ENCODE measurements at places on chromosomes 1 and 21.

- DNase-seq: no peak
Measured at GRCh38 chr21:14602382-14602958, 56.4 kb upstream of the SAMSN1 start.

- DNase-seq: no peak
Measured at GRCh38 chr1:182972829-182973228, 19.9 kb upstream of the SHCBP1L start.

DNA sequence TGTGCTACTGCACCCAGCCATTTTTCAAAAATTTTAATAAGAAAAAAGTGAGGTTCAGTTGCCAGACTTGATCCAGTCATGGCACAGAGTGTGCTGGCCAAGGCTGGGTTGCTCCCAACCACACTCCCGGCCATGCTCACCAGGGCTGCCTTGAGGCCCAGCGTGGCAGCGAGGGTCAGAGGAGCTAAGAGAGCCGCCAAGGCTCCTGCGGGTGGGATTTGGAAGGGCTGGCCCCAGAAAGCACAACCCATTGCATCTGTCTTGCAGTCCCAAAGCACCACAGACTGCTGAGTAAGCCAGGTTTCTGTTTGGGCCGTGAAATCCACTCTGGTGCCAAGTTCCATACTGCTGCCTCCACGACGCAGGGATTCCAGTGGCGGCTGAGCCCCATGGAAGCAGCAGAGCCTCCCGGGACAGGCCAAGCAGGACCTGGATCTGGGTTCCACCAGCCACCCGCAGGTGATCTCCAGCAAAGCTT, 22.6 kb downstream of the ZBTB17 start:
- DNase-seq: no peak

DNA sequence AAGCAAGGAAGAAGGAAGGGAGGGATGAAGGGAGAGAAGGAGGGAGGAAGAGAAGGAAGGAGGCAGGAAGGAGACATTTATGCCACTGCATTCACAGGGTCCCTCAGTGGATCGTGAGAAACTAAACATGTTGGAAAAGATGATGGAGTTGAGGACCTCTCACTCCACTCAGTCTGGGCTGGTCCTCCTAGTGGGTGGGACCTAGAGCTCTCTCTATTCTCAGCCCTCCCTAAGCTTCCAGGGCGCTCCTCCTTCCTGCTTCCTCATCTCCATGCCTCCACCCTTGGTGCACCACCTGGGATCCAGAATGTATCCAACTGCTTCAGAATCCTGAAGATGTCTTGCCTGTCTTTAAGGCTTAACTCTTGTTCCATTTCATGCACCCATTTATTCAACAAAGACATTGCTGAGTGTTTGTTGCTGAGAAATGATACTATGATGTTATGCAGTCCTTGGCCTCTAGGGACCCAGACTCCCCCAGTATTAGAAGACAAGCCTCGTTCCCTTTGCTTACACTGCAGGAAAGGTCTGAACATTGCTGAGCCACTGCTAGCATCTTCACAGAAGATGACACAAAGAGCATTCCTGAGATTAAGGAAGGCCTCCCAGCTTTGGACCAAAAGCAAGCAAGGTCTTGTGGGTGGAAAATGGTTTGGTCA, 88.5 kb downstream of the BEND5 start:
- no peak for DNase-seq

GRCh38 chr1:35030756-35031446, 844 bp downstream of the ZMYM6 start:
- DNase-seq: no peak

DNA sequence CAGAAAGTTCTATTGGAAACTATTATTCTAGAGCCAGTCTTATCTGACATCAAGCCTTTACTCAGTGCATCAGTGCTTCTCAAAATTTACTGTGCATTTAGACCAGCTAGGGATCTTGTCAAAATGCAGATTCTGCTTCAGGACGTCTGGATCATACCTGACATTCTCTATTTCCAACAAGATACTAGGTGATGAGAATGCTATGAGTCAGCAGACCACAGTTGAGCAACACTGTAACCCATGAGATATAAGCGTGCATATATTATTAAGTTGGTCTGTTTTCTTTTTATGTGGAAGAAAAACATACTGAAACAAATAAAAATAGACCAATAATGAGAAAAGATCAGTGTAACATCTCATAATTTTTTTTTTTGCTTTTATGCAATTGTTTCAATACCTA, 40.4 kb upstream of the KCNH1 start:
- DNase-seq: no peak

DNA sequence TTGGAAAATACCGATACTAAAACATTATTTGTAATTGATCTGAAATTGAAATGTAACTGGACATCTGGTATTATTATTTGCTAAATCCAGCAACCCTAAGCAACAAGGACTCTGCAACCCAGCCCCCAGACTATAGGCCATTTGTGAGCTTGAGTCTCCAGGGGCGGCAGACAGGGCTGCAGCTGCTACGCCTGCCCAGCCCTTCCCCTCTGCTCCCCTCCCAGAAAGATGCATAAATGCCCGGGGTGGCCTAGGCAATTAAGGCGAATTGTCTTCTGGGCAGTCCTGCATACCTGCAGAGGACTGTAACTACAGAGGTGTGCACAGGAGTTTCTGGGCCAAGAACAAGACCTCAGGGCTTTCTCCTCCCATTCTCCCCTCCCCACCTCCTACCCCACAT, 41.2 kb upstream of the LBR start:
- no peak for DNase-seq

DNA sequence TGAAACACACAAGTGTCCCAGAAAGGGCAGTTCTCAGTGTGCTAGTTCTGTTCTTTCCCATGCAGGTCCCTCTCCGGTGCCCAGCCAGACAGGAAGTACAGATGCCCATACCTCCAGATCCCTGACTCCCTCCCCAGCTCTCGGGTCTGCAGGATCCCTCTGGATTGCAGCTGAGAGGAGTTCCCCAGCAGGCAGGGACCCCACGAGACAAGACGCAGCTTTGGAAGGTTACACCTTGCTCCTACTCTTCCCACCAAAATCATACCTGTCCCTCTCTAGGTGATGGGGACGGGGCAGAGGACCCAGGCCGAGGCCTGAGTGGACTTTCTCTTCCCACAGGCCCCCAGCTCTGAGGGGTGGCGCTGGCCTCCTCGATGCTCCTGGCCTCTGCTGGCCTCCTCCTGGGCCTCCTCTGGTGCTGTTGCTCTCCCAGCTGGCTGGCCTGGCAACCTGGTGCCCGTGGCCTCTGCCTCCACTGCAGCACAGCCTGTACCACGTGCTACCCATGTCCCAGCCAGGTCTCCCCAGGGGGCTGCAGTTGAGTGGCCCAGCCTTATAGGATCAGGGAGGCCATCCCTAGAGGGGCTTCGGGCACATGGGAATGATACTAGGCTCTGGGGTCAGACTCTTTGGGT, 9.4 kb downstream of the LDLRAD2 start:
- no peak for DNase-seq

DNA sequence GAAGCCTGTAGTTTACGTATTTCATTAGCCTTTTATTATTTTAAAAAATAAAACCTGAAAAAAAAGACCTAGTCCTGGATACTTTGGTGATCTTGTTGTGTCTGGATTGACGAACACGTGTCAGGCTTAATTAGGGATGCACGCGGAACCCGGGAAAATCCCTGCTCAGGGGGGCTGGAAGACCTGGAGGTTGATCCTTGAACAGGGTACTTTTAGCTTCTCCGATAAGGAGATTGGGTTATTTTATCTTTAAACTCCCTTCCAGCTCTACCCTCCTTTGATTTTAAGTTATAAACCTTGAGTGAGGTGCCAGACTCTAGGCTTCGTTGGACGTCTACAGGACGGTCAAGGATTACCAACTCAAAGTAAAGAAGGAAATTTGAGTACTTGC, 552 bp upstream of the ZNF691 start:
- DNase-seq: no peak

DNA sequence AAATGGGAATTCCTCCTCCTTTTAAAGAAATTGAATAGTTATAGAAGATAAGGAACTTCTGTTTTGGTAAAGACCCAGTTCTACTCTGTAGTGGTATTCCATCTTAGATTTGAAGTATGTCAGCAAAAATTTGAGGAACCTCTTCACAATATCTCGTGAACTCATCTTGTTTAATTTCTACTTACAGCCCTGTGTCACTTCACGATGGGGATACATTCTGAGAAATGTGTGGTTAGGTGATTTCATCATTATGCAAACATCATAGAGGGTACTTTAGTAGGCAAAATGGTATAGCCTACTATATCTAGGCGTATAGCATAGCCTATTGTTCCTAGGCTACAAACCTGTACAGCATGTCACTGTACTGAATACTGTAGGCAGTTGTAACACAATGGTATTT, 36.0 kb downstream of the ALG6 start:
- no peak for DNase-seq

GRCh38 chr1:105872817-105873216, 1183.7 kb upstream of the PRMT6 start:
- DNase-seq: no peak

DNA sequence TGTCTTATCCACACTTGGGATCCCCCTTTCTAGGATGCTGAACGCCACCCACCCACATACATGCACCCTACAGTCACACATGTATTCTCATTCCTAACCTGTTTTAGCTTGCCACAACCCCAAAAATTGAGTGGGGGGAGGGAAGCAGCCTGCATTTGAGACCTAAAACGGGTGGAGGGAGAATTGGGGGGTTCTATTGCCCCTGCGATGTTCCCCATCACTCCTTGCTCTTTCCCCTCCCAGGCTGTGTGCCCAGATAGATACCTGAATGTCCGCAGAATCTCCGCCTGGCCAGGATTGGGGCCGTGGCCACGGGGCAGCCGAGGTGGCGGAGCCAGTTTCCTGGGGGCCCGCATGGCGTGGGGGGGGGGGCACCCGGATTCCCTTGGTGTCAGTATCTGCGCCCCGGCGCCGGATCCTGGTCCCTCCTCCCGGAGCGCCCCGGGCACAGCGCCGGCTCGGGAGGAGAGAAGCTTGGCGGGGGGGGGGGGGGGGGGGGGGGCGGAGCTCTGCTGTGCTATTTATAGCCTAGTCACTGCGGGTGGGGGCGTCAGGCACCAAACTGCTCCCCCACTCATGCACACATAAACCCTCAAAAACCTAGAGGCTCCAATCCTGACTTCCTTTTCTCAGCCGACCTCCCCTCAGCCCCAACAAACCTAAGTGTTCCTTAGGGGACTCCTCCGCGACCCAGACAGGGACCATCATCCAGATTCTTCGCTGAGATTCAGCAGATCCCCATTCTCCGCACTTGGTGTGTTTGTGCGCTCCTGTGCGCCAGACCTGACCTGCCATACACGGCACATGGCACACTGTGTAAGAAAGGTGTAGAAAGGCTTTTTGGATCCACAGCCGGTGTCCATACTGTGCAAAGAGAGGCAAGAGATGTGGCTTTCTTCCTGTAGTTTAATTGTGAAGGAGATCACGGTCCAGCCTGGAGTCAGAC, 1.9 kb downstream of the ANKRD34A start:
- DNase-seq: peak; percentile 25

DNA sequence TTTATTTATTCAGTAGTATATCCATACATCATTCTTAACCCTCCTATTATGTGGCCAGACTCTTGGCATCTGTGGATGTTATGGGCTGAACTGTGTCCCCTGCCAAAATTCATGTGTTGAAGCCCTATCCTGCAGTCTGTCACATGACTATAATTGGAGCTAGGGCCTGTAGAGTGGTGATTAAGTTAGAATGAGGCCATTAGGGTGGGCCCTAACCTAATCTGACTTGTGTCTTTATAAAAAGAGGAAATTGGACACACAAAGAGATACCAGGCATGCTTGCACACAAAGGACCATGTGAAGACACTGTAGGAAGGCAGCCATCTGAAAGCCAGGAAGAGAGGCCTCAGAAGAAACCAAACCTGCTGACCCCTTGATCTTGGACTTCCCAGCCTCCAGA, 6.6 kb downstream of the ZMYND12 start:
- DNase-seq: no peak

DNA sequence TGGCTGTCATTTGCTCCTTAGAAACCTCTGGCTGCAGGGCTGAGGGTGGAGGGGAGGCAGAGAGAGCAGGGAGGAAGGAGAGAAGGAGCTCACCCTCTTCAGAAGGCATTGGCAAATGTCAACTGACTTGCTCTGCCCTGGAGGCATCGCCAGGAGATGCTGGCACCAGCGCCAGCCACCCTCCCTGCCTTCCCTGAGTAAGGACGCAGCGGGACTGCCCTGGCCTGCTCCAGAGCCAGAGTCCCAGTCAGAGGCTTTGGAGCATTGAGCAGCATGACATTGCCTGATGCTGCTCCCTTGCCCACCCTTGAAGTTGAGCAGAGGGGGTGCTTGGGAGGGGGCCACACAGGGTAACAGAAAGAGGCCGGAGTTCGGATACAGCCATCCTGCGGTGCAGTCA, 62.3 kb downstream of the DISP3 start:
- no peak for DNase-seq

- no peak for DNase-seq
Measured at GRCh38 chr1:204591473-204592090, 75.4 kb downstream of the MDM4 start.

DNA sequence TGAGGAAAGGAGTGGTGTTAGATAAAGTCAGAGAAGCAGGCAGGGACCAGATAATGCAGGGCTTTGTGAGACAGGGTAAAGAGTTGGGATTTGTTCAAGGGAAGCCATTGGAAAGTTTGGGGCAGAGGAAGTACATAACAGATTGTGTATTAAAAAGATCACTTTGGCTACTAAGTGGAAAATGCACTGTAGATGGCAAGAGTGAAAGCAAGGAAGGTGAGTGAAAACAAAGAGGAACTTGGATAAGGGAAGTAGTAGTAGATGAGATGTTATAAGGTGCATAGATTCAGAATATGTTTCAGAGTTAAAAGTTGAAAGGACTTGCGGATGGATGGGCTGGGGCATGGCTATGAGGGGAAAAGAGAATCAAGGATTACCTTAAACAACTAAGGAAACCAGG, 17.4 kb downstream of the MRPL39 start:
- DNase-seq: no peak

DNA sequence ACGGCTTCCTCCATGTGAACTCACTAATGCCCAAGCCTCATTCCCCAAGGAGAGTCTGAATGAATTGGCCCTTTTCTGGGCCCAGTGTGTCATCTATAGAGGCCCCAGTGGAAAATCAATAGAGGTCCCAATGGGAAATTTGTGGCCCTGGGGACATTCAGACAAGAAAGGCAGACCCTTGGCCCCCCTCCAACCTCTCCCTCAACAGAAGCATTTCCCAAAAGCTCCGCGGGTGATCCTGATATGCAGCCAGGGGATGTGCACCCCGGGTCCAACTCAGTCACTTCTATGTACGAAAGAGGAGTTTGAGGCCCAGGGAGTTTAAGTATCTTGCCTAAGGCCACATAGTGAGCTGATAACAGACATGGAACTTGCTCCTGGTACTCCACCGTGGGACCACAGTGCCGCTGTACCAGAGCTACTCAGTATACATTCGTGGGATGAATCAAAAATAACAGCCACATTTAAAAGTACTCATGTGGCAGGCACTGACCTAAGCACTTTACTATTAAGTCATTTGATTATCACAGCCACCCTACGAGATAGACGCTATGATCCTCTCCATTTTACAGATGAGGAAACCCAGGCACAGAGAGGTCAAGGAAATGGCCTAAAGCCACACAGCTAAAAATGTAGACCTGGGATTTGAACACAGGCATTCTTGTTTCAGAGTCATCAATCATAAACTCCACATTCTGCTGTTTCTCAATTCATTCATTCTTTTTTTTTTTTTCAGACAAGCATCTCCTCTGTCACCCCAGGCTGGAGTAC, 8.5 kb downstream of the EPHA2 start:
- no peak for DNase-seq
